ENCODE measurements at places on chromosomes 7 and 10.

DNA sequence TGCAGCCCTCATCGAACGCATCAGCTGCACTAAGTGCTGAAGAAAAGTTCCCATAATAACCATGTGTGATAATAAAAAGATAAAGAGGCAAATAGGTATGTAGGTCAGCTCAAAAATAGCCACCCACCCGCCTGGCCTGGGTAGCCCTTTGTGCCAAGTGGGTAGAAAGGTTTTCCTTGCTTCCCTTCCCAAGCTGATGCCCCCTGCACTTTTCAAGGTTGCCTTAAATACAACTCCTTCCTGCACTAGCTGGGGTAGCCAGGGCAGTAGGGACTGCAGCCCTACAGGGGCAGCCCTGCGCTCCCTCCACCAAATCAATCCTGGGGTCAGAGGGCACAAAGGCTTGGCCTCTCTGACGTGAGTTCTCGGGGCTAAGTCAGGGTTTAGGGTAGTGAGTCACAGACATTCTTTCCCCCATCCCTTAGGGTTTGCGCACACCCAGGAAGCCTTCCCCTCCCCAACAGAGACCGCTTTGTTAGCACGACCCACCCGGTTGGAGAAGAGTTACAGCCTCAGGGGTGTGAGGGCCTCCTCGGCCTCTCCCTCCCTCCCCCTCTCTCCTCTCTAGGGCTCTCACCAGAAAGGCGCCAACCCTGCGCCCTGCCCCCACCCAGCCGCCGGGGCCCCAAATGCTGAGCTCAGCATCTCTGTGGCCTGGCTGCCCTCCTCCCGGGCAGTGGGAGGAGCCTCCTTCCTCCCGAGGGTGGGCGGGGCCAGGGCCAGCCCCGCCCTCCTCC, 13.3 kb upstream of the DDIT4 start:
- no peak for DNase-seq

GRCh38 chr7:91263384-91264045, 718 bp upstream of the FZD1 start:
- peak; percentile 65 for DNase-seq

GRCh38 chr10:48496831-48497779, 107.8 kb downstream of the ARHGAP22 start:
- no peak for DNase-seq

GRCh38 chr7:108376206-108376605, 80.0 kb downstream of the NRCAM start:
- peak; percentile 84 for DNase-seq

DNA sequence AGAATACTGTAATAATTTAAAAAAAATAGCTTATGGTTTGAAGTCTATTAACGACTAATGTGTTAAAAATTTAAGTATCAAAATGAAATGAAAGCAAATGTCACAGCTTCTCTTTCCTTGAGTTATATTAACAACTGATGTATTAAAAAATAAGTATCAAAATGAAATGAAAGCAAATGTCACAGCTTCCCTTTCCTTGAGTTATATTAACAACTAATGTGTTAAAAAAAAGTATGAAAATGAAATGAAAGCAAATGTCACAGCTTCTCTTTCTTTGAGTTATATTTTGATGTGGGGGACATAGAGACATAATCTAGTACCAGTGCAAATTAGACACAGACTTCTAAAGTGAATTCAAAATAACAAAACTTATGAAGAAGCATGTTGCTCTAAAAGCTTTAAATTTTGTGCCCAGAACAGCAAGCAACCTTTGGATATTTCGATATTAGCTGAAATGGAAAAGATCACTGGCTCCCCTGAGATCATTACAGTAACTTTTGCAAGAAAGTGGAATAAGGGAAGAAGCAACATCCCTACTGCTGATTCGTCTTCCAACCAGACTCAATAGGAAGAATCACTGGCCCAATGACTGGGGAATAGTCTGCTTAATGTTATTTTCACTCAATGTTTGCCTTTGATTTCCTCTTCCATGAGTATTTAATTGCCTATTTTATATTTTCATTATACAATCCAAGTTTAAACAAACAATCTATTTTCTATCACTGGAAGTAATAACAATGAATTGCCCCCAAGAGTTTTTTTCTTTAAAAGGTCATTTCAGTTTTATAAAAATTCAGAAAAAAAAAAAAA, 8.0 kb downstream of the SKAP2 start:
- no peak for DNase-seq

DNA sequence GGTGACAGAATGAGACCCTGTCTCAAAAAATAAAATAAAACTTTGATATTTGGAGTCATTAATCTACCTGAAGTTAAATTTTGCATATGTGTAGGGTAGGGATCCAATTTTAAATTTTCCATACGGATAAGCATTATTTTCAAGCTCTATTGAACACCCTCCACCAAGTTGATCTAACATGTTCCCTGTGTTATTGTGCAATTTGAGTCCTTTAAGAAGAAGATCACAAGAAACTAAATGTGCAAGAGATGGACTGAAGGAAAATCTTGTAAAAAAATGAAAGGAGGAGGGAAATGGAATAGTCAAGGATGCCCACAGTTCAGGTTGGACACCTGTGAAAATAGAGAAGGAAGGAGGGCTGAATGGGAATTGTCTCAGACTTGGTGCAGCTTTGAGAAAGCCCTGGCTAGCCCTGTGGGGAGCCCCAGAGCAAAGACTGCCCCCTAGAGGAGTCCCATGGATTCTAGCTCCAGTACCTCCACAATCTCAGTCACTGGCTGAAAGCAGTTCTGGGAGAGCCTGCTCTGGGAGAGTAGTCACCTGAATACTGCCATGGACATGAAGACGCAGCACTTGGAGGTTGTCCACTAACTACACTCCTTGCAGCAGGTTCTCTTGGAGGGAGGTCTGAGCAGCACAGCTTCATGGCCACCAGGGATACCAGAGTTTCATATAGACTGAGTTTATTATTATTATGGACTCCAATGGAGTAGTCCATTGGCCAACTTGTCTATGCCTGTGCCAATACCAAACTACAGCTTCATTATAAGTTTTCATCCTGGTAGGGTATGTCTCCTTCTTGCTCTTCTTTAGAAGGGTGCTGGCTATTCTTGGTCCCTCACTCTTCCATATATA, 5.7 kb upstream of the TIAL1 start:
- DNase-seq, result no peak

GRCh38 chr10:70381471-70382421, 679 bp downstream of the LRRC20 start:
- DNase-seq, result peak; percentile 88

GRCh38 chr7:41832941-41833340, 130.1 kb upstream of the INHBA start:
- DNase-seq, result no peak

DNA sequence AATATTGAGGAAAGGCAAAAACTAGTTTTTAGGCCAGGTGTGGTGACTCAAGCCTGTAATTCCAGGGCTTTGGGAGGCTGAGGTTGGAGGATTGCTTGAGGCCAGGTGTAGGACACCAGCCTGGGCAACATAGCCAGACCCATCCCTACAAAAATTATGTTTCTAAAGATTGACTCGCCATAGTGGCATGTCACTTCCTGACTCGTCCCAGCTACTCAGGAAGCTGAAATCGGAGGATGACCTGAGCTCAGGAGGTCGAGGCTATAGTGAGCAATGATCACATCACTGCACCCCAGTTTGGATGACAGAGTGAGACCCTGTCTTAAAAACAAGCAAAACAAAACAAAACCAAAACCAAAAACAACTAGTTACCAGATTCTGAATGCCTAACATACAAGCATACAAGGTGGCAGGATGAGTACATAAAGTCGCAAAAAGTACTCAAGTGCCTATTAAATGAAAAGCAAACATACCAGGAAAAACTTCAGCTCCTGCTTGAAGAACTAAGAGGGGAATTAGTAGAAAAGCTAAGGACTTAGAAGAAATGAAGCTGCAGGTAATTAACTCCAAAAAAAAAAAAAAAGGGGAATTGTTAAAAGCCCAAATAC, 14.1 kb downstream of the ZNF398 start:
- DNase-seq, result no peak

DNA sequence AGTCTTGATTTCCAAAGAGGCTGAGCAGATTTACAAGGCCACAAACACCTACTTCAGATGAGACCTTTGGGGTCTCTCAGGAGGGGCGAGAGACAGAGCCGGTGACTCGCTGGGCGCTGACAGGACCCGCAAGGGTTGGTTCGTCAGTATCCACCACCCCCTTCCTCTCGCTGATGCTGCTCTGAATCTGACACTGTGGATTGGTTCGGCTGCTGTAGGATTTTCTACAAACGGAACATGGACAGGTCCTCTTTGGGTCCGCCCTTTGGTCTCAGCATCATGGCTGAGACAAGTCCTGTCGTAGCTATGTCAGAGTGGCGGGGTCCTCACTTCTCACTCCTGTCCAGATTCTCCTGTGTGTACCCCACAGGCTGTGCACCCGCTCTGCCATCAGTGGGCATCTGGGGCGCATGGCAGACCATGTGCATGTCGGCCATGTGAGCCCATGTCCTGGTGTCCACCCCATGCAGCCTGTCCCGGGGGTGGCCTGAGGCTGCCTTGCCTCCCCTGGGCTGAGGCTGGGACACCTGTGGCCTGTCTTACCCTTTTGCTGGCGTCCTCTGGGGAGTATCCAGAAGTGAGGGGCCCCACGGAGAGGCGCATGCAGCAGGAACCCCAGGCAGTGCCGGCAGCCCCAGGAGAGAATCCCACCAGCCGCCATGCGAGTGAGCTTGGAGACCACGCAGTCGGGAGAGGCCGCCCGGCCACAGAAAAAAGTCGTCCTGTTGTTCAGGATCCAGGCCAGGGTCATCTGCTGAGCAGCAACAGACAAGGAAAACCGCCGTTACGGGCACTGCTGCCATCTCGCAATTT, 21.6 kb upstream of the FAM20C start:
- DNase-seq, result no peak

GRCh38 chr10:58064714-58065528, 202.8 kb downstream of the IPMK start:
- peak; percentile 23 for DNase-seq

DNA sequence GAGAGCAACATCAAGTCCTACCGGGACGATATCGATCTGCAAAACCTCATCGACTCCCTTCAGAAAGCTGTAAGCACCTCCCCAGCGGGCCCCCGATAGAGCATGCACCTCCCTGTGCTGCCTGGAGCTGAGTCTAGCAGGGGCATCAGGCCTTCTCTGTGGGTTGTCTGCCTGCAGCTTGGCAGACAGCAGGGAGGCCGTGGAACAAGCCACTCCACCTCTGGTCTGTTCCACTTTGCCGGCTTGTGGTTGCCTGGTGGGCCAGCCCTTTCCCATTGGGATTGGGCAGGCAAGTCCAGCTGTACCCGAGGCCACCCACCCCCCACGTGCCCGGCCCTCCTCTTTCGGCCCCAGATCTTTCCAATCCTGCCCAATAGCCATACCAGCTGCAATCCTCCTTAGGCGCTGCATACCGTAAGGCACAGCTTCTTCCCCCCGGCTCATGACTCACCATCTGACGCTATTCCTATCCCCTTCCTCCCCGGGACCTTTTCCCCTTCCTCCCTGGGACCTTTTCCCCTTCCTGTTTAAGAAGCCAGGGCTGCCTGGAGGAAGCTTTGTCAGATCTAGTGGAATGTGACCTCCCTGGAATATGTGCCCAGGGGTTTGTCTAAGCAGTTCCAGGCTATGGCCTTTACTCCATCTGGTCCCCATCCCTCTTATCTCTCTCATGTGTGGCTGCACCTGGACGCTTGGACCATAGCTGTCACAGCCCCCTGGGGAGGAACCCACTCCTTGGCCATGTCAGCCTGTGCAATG, 28.1 kb upstream of the SH2D4B start:
- DNase-seq, result no peak

DNA sequence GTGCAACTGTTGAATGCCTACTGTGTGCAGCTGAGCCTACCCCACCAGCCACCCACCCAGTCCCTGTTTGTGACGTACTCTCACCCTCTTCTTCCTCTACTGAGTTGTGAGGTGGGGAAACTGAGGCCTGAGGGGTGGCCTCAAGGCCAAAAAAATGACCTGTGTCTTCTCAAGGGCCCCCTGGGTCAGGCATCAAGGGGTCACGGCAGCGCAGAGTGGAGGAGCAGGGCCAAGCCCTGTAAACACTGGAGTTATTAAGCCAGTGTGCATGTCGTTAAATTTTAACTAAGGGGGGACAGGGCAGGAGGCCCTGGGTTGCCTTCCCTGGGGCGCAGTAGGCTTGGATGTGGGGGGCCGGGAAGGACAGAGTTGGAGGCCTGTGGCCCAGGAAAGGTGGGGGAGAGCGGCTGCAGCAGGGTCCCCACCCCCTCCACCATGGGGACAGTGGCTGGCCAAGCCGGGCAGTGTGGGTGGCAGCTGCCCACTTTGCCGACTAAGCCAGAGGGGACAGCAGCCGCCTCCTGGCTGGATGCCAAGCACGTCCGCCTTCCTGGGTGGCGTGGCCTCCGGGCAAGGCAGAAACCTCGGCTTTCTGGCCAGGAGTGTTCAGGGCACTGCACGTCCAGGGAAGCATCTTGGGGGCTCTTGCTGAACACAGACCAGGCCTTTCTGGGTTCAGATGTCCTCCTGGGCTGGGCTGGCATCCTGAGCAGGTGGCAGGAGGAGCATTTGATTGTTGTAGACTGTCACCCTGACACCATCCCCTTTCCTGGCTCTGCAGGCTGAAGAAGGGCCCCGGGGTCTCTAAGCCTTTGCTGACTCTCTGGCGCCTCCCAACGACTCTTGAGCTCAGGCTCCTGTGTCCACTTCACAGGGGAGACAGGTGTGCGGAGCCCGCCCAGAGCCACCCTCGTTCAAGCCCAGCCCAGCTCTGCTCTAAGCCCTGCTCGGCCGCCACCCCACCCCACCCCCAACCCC, 1.9 kb downstream of the SLC29A4 start:
- DNase-seq, result peak; percentile 81

DNA sequence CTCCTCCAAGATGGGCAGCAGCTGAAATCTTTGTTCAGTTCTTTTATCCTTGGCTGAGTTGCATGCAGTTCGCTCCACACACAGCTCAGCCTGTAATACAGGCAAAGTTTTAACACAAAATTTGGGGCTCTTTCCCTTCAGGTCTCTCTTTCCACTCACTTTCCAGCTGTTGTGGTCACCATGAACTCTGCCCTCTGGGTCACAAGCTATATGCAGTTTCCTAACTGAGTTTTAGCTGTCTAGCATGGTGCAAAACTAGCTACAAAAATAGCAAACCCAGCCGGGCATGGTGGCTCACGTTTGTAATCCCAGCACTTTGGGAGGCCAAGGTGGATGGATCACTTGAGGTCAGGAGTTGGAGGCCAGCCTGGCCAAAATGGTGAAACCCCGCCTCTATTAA, 53.2 kb downstream of the ABI1 start:
- no peak for DNase-seq

DNA sequence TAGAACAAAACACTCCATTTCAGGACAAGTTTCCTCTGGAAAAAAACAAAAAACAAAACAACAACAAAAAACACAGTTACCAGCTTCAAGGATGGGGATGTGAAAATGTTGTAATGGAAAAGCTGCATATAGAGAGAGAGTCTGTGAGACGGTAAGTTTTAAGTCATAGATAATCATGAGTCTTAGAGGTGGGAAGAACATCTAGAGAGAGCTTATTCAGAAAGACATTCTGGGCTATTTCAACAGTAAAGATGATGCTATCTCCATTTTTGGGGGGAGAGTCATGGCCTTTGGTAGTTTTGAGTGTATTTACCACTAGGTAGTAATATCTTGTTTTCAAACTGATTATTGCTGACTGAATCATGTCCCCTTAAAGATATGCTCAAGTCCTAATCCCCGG, 23.3 kb upstream of the INPP5F start:
- no peak for DNase-seq

Data from NCI-H146 (cell line).